Natural killer cell (primary cell): ENCODE measurements at places on chromosomes 5 and 9.

DNA sequence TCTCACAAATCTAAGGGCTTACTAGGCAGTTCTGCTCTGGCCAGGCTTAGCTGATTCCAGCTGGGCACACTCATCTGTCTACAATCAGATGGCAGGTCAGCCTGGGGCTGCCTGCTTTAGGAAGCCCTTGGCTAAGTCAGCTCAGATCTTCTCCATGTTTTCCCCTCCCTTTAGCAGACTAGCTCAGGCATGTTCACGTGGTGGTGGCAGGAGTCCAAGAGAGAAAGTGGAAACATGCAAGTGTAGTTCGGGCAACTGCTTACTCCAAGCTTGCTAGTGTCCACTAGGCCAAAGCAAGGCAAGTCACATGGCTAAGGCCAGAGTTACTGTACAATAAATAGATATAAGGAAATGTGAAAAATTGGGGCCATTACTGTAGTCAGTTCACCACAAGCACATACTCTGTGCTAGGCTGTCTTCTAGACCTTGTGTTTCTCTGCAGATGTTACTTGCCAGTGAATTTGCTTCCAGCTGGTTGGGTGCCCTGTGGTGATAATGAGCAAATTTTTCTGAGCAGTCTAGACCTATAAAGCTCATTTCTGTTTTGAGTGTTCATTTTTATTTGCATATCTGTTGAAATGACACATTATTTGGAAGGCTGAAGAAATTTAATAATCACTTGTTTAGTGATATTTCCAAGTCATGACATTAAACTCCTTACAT, 38.3 kb downstream of the RECK start:
- DNase-seq: no peak

DNA sequence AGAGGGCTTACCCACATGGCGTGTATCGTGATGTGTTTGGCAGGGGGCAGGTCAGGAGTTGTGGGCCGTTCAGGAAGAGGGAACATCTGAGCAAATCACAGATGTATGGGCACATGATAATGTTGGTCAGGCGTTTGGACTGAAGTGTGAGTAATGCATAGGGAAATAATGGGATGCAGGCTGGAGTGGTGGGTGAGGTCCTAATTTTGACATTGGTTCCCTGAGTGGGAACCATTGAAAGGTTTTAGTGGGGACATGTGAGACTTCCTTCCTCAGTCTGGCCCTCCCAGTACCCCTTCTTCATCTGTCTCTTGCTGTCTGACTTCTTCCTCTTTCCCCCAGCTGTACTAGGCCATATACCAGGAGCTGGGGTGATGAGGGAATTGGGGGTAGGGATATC, 7.6 kb downstream of the OTULIN start:
- DNase-seq: no peak

DNA sequence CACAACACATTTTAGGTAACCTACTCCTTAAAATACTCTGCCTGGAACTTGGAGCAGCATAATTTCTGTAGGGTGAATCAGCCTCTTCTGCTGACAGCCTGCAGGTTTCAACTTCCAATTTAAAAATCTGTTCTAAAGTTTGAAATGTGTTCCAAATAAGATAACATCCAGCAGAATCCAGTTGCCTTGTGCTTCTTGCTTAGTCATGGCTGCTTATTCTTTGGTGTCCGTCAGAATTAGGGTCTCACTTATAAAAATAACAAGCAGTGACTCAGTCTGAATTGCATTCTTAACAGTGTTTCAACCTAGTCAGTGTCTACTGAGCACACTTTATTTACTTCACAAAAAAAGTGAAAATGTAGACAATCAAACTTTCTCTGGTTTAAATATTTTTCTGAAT, 3.7 kb downstream of the CDH6 start:
- no peak for DNase-seq

GRCh38 chr5:83034528-83035207, 42.5 kb downstream of the TMEM167A start:
- DNase-seq: no peak

- DNase-seq: no peak
These were observed 185.8 kb downstream of the KCTD16 start for GRCh38 chr5:144356489-144356888.

DNA sequence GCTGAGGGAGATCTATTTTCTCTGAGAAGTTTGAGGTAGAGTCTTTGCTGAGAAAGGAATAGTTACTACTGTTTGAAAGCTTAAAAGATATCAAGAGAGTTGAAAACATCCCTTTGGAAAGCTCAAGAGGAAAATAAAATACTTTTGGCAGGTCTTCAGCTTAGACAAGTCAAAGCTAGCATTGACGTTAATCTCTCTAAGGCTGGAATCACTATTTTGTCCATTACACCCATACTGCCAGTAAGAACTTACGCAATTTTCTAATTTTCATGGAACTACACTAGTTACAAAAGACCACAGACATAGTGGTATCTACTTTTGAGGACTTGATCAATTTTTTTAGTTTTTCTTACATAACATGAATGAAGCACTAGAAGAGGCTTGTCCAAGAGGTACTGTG, 494.9 kb downstream of the PSAT1 start:
- no peak for DNase-seq

DNA sequence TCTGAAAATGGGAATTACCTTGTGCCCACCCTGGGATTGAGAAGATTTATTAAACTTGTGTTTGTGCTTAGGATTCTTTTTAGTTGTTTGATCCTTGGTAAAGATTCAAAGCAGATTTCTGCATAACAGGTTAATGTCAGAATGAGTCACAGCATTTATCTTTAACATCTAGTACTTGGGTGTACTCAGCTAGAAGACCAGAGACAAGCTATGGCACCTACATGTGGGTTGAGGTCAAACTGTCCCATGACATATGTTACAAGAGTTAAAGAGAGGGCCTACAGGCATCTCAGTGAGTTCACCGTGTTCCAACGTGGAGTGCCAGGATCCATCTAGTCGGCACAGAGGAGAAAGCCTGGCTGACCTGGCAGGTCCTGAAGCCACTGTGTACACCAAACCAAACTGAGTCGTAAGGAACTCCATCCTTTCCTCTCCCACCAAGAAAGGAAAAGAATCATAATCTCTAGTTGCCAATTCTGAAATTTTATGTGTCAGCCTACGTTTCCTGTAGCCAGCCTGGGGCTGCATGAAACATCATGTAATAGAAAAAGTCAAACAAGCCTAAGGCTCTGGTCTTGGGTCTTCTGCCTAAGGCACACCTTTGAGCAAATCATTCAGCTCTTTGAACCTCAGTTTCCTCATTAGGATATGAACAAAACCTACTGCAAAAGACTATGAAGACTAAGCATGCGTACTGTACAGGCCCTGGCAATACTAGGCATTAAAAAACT, 73.7 kb downstream of the RCL1 start:
- no peak for DNase-seq

GRCh38 chr9:95409650-95410426, 92.3 kb upstream of the FANCC start:
- DNase-seq: no peak

- DNase-seq: no peak
These were observed 630 bp downstream of the POLE3 start for GRCh38 chr9:113409883-113410206.
